Fibroblast of villous mesenchyme (primary cell): ENCODE measurements at places on chromosomes 13 and 19. TPM values are rescaled to one million over a fixed set of nuclear protein-coding genes. Genes with fewer than 3 reads are reported as not detected.

- peak; percentile 79 for DNase-seq
Observed at GRCh38 chr19:21314676-21315075, 14.5 kb downstream of the ZNF708 start.

The CDX2 gene
- total RNA-seq = not detected in 2 replicates

- DNase-seq = no peak
Observed at GRCh38 chr13:40422588-40423235, 243.7 kb downstream of the FOXO1 start.

- DNase-seq = no peak
Observed at GRCh38 chr13:39318161-39318560, 279.9 kb downstream of the NHLRC3 start.

GRCh38 chr19:12749938-12750521 lies 1.6 kb upstream of the BEST2 start:
- peak; percentile 64 for DNase-seq

GRCh38 chr19:41795031-41795461 lies 1.3 kb upstream of the CEACAM3 start:
- DNase-seq = peak; percentile 18

The DZIP1 gene
- total RNA-seq = 38.9 and 44.8 TPM in 2 replicates

DNA sequence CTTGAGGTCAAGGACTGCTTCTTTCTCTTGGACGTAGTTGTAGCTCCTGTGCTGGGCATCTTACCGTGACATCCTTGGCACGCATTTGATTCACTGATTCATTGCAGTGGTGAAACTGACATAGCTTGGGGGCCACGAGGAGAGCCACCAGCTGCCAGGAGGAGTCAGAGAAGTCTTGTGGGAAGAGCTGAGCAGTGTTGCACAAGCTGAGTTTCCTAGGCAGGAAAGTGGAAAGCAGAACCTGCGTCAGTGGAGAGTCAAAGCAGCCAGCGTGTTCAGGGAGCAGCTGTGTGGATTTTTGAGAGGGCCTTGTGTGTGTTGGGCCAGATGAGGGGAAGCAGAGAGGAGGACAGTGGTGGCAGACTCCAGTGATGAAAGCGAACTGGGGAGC lies 5.3 kb upstream of the GPR183 start:
- peak; percentile 99 for DNase-seq

The PCSK4 gene
- 1.3 and 1.9 TPM in 2 replicates for total RNA-seq

GRCh38 chr19:35044317-35045117 lies 3.0 kb downstream of the HPN start:
- DNase-seq = peak; percentile 37
